Activated naive CD4-positive, alpha-beta T cell treated with anti-CD3 and anti-CD28 coated beads, Interleukin-2, amount 10 ng/mL, durations not matched to agents 7 days and 5 days (primary cell): ENCODE measurements at places on chromosomes 6 and 20.

DNA sequence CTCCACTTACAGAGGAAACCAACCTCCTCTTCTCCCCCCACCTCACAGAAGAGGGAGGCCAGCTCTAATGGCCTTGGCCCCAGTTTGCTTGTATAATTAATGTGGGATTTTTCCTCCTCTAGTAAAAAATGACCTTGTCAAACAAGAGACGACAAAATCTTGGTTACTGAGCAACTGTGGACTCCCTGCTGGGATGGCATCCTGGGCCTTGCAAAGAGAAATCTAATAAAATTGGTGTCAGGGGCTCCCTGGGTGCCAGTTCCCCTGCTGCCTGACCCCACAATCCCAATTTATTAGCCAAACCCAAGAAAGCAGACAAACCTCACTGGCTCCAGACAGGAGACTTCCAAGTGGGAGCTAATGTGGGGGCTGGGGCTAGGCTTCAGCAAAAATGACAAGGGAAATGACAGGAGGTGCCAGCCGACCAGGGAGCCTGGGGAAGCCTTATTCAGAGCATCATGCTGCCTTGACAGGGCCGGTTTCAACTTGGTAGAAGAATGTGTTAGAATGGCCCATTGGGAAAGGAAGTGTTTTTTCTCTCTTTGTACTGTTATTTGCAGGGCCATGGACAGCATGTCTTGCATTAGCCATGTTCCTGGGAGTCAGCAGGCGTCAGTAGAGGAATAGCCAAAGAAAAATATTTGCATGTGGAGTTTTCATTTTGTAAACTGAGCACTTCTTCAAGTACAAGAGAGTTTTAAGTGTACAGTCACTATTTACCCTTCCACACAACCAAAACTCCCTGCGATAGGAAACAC lies 816.9 kb downstream of the DHX35 start:
- H3K36me3 ChIP-seq = no peaks in the 10 kb centered on the region
- H3K4me3 ChIP-seq = no peak overlapping the region
- no peaks in the 10 kb centered on the region for H3K27me3 ChIP-seq
- DNase-seq = no peak
- no peaks in the 10 kb centered on the region for H3K4me1 ChIP-seq

DNA sequence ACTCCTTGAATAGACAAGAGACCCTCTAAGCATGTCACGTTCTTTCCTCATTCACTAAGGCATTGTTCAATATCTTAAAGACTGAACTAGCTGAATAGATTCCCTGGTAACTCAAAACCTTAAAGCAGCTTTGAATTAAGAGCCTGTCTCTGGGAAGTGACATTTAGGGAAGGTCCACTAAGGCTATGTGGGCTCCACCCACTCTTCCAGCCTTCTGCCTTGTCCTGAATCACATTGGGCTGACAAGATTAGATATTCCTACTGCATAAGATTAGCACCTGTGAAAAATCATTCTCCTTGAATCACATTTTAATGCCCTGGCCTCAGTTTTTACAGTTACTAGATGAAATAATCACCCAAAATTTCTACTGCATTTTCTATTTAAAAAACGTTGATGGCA lies 36.3 kb downstream of the CLIC5 start:
- no peak overlapping the region for H3K4me3 ChIP-seq
- H3K27ac ChIP-seq = no peak overlapping the region
- H3K4me1 ChIP-seq = no peaks in the 10 kb centered on the region
- DNase-seq = no peak
- peaks cover 5% of the 10 kb centered on the region for H3K27me3 ChIP-seq

GRCh38 chr6:127606131-127606562 lies 29.2 kb downstream of the C6orf58 start:
- H3K4me3 ChIP-seq = no peak overlapping the region
- DNase-seq = no peak

- H3K36me3 ChIP-seq = peaks cover 25% of the 10 kb centered on the region
- peaks cover 23% of the 10 kb centered on the region for H3K4me1 ChIP-seq
- DNase-seq = no peak
- H3K4me3 ChIP-seq = no peak overlapping the region
- H3K27me3 ChIP-seq = no peaks in the 10 kb centered on the region
- no peak overlapping the region for H3K27ac ChIP-seq
Measured at GRCh38 chr20:37986873-37987601, 46.2 kb downstream of the TTI1 start.

DNA sequence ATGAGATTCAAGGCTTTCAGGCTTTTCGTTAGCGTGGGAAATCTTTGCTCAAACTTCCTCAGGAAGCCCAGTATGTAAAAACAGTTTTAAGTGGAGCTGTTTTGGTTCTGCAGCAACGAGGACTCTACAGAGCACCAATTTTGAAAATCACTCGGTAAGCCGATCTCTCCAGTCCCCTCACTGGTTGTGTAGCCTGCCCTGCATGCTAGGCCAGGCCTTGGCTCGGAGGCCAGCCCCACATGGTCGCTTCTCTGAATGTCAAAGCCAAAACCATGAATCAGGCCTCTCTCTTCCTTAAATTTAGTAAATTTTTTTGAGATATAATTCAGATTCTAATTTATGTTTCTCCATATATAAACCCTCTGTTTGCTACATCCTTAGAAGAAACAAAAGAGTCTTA lies 108.0 kb downstream of the CHD6 start:
- DNase-seq = no peak
- no peaks in the 10 kb centered on the region for H3K27me3 ChIP-seq
- no peak overlapping the region for H3K27ac ChIP-seq
- H3K4me1 ChIP-seq = peaks cover 5% of the 10 kb centered on the region
- peaks cover 41% of the 10 kb centered on the region for H3K36me3 ChIP-seq

DNA sequence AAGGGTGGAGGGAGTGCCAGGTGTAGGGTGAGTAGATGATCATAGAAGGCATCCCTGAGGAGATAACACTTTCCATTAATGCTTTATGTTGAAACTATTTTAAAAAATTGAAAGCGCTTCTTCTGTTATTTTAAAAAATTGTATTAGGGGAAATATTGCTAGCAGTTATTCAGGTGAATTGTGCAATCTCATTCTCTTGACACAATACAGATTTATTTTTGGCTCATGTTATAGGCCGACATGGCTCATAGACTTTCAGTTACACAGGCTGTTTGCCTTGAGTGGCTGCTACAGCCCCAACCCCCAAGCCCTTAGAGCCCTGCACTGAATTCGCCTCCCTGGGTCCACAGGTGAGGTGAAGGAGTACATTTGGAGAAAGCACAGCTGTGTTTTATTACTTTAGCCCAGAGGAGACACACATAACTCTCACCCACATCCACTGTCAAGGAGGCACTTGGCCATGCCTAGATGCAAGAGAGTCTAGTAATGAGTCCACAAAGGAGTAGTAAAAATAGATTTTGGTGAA lies 228.2 kb downstream of the RFPL4B start:
- no peak for DNase-seq
- H3K27me3 ChIP-seq = no peaks in the 10 kb centered on the region
- no peaks in the 10 kb centered on the region for H3K4me1 ChIP-seq
- no peak overlapping the region for H3K4me3 ChIP-seq

DNA sequence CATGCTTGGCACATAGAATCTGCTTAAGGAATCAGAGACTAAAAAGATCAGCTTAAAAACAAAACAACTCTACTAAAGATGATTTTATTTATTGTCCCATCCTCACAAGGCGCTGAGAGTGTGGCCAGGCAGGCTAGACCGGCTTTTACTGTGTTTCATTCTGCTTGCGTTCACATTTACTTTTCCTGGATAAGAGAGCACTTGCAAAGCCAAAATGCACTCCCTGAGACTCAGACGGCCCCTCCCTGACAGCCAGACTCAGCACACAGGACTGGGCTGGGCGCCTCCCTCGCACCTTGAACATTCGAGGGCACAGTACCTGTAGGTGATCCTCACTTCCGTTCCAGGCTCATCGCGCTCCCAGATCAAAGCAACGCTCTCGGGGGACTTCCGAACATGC lies 10.2 kb downstream of the ACSS1 start:
- H3K36me3 ChIP-seq = peaks cover 20% of the 10 kb centered on the region
- H3K27ac ChIP-seq = no peak overlapping the region
- no peaks in the 10 kb centered on the region for H3K27me3 ChIP-seq

DNA sequence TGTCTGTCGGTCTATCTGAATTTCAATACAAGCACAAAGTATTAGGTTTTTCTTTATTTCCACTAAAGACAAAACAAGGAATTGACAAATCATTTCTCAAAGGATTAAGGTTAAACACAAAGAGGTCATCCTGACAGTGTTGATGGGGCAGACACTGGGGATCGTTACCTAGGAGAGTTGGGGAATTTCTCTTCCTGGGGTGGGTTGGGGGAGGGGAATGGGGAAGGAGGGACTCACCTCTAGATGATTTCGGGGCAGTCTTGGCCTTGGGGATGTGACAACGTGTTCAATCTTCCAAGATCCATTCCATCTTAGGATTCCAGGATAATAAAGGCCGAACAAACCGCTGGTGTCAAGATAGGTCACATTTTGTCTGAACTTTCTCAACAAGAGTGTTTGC lies 35.4 kb upstream of the FOXA2 start:
- H3K36me3 ChIP-seq = no peaks in the 10 kb centered on the region
- no peak overlapping the region for H3K27ac ChIP-seq
- H3K4me3 ChIP-seq = no peak overlapping the region
- H3K27me3 ChIP-seq = no peaks in the 10 kb centered on the region
- DNase-seq = no peak

DNA sequence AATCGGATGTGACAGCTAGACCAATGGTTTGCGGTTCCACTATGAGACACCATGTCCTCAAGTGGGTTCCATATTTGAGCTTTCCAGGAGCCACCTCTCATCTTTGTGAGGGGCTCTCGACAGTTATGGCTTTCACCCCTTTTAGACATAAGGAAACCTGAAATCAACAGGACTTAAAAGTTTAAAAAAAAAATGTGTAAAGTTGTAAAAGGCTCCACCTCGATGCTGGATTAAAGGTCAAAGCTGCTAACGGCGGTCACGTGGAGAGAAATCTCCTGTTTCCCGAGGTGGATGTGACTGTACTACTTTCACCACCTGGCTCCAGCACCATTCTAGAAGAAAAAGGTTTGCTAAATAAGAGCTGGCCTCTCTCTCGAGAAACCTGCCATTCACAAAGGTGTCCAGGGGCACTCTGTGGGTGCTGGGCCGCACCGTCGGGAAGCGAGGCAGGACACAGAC lies 542 bp downstream of the ATP5F1E start:
- H3K36me3 ChIP-seq = peaks cover 70% of the 10 kb centered on the region
- H3K27me3 ChIP-seq = no peaks in the 10 kb centered on the region
- H3K4me1 ChIP-seq = peaks cover 72% of the 10 kb centered on the region

DNA sequence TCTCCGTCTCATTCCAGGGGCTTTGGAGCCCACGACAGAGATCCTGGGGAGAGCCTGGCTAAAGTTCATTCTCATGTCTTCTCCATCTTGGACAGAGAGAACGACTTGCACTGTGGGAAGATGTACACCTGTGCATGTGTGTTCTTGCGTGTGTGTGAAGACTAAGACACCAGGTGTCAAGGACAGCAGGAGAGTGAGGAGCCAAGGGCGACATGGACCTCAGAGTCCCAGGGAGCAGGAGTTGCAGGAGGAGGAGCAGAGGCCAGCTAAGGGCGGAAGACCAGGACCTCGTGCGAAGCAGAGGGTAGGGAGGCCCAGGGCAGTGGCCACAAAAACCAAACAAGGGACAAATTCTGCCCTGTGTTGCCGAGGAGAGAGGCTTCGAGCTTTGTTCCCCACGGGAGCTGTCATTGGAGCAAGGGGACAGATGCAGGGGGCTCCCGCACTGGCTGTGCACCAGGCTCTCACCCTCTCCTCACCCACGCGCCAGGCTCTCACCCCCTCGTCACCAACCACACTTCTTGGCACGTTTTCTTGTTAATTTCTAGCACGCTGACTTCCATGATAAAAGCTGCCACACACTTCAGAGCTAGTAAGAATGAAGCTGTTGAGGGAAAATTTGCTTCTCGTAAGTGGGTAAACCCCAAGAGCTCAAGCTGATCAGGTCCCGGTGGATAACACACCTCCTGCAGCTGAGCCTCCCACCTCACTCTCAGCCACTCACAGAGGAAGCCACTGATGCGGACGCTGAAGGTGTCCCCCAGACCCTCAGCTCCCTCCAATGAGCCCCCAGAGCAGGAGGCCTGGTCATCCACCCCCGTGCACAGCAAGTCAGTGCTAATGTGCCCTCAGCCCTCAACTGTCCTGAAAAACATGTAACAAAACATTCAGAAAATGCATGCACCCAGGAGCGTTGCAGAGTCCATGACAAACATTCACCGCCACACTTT lies 62.6 kb downstream of the DLL1 start:
- peaks cover 3% of the 10 kb centered on the region for H3K4me1 ChIP-seq
- no peak overlapping the region for H3K4me3 ChIP-seq
- H3K27ac ChIP-seq = no peak overlapping the region
- H3K36me3 ChIP-seq = no peaks in the 10 kb centered on the region

- no peak overlapping the region for H3K27ac ChIP-seq
- no peaks in the 10 kb centered on the region for H3K36me3 ChIP-seq
- no peak overlapping the region for H3K4me3 ChIP-seq
Measured at GRCh38 chr6:40262363-40262762, 324.8 kb downstream of the LRFN2 start.

DNA sequence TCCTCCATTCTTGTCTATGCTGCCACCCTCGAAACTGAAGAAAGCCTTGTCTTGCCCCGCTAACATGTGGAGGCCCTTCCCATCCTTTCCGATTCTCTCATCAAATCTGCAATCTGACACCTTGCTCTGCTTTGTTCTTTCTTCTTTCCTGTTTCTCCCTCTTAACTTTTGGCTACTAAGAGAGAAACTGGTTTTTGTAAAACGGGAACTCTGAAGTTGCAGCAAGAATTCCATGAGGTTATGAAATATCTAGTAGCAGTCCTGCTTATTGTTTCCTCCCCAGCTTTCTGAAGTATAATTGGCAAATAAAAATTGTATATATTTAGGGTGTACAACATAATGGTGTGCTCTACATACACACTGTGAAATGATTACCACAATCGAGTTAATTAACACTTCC lies 80.2 kb downstream of the MAP7 start:
- H3K36me3 ChIP-seq = no peaks in the 10 kb centered on the region
- H3K27me3 ChIP-seq = peaks cover 16% of the 10 kb centered on the region
- no peak overlapping the region for H3K4me3 ChIP-seq
- H3K27ac ChIP-seq = no peak overlapping the region

- H3K4me1 ChIP-seq = no peaks in the 10 kb centered on the region
- no peak for DNase-seq
- no peaks in the 10 kb centered on the region for H3K36me3 ChIP-seq
- no peaks in the 10 kb centered on the region for H3K27me3 ChIP-seq
Measured at GRCh38 chr6:46964716-46965519, 43.2 kb upstream of the ADGRF5 start.

- no peak overlapping the region for H3K27ac ChIP-seq
- H3K4me1 ChIP-seq = no peaks in the 10 kb centered on the region
- no peak for DNase-seq
- H3K36me3 ChIP-seq = no peaks in the 10 kb centered on the region
- peaks cover 33% of the 10 kb centered on the region for H3K27me3 ChIP-seq
- H3K4me3 ChIP-seq = no peak overlapping the region
Measured at GRCh38 chr20:56004007-56004406, 1.3 kb downstream of the CBLN4 start.
